ENCODE measurements at places on chromosomes 4 and X.

DNA sequence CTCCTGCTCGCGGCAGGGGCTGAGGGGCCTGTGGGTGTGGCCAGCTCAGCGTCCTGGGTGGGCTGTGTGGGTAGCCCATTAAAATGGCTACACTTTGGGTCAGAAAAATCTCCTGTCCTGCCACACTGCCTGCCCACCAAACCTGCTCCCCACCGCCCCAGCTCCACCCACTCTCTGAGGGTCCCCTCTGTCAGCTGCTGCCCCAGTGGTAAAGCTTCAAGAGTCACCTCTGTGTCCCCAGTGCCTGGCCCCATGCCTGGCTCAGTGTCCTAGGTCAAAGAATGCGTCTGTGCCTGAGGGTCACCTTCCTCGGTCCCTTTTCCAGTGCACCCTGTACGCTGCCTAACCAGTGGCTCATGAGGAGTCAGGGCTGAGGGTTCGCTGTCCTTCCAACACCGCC is 24.9 kb upstream of the TADA2B start:
- no peak for DNase-seq

DNA sequence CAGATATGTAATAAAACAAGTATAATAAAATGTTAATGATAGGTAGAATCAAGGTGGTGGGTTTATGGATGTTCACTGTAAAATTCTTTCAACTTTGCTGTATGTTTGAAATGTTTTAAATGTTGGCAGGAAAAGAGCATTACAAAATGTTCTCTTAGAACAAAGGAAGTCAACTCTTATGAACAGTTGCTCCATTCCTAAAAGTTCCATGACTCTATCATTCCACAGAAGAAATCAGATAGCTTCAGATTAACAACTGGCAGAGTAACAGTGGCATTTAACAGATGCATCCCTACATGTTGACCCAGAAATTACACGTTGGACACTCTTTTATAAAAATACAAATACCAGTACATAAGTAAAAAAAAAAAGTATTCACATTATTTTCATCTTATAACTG is 2023.7 kb downstream of the ARAP2 start:
- no peak for DNase-seq

GRCh38 chr4:6493658-6494304 is 21.4 kb upstream of the PPP2R2C start:
- no peak for DNase-seq

DNA sequence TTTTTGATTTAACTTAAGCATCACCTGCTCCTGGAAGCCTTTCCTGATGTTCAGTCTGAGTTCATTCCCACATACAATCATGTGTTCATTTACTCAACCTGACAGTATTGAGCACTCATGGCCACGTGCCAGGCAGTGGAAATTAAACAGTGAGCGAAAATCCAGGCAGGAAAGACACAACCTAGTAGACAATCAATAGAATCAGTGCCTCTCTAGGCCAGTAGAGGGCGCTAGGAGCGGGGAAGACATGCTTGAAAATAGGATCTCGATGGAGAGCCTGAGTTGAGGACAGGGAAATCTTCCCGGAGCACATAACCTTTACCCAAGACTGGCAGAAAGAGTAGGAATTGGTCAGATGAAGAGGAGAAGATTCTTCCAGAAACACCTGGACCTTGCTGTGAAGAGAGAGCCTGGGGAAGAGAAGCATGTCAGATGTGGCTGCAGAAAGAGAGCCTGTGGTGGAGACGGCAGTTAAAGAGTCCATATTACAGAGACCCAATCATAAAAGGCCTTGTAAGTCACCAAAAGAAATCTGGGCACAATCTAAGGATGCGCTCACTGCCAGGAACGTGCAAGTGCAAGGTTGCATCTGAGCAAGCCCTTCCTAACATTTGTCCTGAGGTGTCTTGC is 103.5 kb downstream of the LDB2 start:
- DNase-seq: peak; percentile 30

- peak; percentile 90 for DNase-seq
Measured at GRCh38 chr4:158810487-158811215, 41.8 kb downstream of the FNIP2 start.

DNA sequence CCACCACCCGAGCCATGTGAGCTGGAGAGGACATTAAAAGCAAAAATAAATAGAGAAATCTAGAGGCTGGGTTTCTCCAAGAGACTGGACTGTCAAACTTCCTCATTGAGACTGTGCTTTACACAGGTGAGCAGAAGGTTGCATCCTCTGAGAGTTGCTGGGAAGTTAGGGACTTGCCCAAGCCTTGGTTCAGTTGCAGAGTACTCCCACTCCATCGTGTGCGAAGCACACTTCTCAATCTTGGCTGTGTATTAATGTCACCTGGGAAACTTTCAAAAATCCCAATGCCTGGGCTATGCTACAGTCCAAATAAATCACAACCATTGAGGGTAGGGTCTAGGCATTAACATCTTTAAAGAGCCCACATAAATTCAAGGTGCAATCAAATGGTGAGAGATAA is 89.2 kb downstream of the ZNF330 start:
- DNase-seq: no peak

GRCh38 chr4:101288365-101289145 is 58.8 kb downstream of the PPP3CA start:
- DNase-seq: no peak

DNA sequence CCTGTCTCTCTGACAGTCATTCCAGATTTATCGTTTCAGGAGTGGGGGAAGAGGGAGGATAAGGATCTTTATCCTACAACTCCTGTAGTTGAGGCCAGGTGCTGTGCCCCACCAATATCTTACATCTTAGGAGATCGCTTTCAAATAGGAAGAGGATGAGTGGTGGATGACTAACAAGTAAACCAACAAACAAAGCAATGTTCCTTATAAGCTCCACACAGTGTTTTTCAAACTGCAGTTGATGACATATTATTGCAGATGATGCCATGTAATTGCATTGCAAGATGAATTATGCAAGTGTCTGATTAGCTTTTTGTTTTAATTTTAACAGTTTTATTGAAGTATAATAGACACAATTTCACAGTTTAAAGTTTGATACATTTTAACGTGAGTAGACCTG is 35.8 kb upstream of the TMEM164 start:
- DNase-seq: no peak

DNA sequence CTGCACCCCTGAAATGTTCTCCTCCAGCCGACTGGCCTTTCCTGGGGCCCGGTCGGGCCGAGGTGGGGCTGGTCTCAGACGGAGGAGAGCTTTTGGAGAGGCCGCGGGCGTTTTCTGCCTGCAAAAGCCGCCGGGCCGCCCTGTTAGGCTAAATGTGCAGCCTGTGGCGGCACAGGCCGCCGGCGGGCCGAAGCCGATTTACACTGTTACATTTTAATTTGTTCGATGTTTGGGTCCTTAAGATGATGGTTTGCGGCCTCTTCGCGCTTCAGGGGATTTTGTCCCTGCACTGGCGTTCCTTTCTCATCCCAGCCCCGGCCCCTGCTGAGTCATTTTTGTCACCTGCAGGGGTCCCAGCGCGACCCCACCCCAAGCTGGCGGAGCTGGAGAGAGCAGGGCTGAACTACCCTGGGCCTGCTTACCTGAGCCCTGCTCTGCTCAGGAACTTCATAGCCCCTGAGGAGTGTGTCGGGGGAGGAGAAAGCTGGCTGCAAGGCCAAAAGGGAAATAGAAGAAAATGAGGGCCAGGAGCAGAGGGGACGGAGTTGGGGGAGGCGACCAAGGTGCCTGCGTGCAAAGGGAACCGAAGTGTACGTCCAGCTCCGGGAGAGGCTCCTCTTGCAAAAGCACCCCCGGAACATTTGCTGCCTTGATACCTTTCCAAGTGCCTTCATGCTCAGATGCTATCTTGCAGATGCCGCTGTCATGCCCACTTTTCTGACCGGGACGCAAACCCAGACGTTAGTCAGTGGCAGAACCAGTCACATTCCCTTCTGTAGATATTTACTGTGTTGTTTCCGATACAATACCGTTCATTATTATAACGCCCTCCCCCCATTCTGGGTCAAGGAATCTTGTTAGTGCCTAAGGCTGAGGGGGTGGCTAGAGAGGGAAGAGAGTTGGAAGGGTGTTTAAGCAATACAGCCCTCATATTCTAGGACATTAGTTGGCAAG is 977 bp upstream of the RBBP7 start:
- no peak for DNase-seq

DNA sequence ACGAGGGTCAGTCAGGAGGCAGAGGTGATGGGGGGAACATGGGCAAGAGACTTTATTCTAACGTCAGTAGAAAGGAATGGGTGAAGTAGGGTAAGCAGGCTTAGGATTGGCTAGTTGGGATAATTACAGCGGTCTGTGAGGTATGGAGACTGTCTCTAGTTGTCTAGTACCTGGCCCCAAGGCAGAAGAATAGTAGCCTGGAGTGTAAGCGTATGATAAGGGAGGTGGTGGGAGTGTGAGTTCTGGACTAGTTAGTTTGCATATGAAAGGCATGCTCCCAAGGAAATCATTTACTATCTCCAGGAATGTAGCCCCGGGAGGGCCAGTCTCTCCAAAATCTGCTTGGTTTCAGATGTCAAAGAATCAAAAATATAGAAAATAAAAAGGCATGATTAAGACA is 219.6 kb upstream of the ANXA3 start:
- DNase-seq: no peak

GRCh38 chrX:37314531-37314930 is 34.6 kb upstream of the PRRG1 start:
- DNase-seq: no peak

GRCh38 chrX:69761633-69762032 is 145.7 kb downstream of the EDA start:
- no peak for DNase-seq

- DNase-seq: no peak
Measured at GRCh38 chr4:80014531-80014930, 58.5 kb downstream of the ANTXR2 start.

DNA sequence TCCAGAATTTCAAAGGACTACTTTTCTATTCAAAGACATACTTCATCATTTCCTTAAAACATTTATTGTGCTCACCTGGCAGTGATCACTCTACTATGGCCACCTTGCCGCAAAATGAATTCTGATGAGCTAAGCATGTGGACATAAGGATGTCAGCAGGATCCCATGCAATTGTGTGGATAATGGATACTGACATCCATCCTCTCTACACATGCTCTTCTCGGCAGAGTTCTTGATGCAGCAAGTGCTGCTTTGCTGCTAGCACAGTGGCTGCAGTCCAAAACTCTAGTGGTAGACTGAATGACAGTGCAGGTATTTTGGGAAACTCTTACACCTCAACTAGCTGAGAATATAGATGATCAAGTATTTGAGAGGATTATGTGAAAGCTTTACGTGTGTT is 168.0 kb downstream of the BANK1 start:
- no peak for DNase-seq

- no peak for DNase-seq
Measured at GRCh38 chr4:2042204-2042946, 16.8 kb upstream of the NAT8L start.

- DNase-seq: no peak
Measured at GRCh38 chr4:47913861-47914219, 543 bp downstream of the NFXL1 start.
